ENCODE measurements at places on chromosomes 13 and 19.

DNA sequence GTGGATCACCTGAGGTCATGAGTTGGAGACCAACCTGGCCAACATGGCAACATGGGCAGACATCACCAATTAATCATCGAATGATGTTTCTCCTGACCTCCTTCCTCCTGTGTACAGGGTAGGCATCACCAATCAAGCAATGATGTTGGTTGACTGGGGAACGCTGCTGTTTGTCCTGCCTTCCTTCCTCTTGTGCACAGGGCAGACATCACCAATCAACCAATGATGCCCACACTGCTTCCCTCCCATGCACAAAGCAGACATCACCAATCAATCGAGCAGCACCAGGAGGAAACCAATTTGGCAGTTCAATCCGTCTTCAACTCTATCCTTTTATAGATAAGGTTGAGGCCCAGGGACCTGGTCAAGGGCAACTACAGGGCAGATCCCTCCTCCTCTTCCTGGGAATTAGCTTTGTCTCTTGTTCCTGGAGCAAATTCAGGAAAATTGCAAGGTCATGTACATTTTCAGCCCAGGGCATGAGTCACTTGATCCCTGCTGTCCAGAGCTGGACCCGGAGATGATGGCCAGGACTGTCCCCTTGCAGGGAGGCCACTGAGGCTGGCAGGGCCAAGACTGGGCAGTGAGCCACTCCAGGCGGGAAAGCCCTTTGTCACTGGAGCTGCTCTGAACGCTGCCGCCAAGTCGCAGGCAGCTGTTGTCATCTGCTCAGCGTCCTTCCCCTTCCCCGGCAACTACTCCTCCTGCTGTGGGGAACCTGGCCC is 5.3 kb upstream of the CSNK1G2 start:
- DNase-seq: no peak

DNA sequence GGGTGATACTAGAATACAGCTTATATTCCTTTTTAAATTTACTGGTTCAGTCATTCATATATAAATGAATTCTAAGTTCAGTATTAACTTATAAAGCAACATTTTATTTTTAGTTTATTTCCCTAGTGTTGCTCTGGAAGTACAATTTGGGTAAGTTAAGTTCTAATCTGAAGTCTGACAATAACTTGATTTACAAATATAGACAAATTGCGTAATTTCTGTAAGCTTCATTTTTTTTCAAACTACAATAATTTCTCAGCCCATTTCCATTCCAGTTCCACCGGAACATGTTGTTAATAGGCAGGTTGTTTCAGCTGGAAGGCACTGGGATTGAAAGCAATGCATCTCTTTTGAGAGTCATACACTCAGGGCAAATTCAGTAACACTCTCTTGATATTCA is 2000.7 kb downstream of the OLFM4 start:
- DNase-seq: no peak

GRCh38 chr13:34257966-34258365 is 440.0 kb downstream of the RFC3 start:
- DNase-seq: no peak

DNA sequence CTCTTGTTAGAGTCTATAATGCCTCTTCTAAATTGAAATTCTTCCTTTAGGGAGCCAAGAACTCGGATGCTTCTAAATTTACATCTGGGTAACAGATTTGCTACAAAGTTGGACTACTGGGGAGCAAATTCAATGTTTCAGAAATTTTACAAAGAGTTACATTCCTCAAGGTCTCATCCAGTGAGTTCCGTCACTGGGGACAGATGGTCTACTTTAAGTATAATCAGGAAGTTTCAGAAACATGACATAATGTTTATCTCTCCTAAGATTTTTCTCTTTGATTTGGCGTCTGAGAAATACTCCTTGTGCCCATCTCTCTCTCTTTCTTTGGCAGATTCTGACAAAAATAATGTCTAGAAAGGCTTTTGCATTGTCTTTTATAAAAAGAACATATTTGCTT is 81.5 kb upstream of the MBNL2 start:
- DNase-seq: no peak

DNA sequence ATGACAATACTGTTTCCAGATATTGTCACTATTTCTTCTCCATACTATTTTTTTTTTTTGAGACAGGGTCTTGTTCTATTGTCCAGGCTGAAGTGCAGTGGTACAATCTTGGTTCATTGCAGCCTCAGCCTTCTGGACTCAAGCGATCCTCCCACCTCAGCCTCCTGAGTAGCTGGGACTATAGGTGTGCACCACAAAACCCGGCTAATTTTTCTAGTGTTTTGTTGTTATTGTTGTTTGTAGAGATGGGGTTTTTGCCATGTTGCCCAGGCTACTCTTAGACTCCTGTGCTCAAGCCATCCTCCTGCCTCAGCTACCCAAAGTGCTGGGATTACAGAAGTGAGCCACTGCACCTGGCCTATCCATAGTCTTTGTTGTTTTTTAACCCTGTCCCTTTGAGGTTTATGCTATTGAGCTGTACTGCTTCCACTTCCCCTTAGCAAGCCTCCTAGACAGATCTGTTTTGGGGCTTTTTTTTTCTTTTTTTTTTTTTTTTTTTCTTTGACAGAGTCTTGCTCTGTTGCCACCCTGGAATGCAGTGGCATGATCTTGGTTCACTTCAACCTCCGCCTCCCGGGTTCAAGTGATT is 27.6 kb upstream of the MAP3K10 start:
- no peak for DNase-seq

GRCh38 chr19:9729162-9729561 is 39.4 kb downstream of the ZNF846 start:
- DNase-seq: no peak

Measured in activated CD8-positive, alpha-beta memory T cell treated with anti-CD3 and anti-CD28 coated beads for 48 hours (primary cell).